ENCODE measurements at places on chromosomes 3 and 15. TPM values are rescaled to one million over a fixed set of nuclear protein-coding genes. Genes with fewer than 3 reads are reported as not detected.
A peak's percentile ranks its signal among the peaks of the same experiment; 100 is the strongest.

- DNase-seq = no peak
These were observed 1.1 kb downstream of the PKM start for GRCh38 chr15:72229947-72230196.

DNA sequence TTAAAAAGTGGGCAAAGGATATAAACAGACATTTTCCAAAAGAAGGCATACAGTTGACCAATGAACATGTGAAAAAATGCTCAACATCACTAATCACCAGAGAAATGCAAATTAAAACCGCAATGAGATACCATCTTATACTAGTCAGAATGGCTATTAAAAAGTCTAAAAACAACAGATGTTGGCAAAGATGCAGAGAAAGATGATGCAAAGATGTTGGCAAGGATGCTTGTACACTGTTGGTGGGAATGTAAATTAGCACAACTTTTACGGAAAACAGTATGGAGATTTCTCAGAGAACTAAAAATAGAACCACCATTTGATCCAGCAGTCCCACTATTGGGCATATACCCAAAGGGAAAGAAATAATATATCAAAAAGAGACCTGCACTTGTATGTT, 53.5 kb downstream of the TLNRD1 start:
- no peak for DNase-seq

DNA sequence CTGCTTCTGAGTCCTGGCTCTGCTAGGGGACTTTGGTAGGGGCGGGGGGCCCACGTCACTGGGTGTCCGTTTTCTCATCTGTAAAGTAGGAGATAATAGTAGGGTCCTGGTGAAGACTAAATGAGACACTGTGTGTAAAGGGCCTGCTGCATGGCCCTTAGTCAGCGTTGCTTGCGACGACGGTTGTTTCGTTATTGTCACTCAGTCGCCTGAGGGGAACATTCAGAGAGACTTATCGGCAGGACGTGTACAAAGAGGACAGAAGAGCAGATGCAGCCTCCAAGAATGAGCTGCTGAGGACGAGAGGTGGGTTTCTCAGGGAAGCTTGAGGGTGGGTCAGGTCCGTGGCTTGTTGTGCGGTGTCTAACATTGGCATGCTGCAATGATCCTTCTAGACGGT, 52.9 kb upstream of the MEX3B start:
- no peak for DNase-seq

GRCh38 chr15:40499931-40500330, 29.1 kb downstream of the CHST14 start:
- DNase-seq = no peak

DNA sequence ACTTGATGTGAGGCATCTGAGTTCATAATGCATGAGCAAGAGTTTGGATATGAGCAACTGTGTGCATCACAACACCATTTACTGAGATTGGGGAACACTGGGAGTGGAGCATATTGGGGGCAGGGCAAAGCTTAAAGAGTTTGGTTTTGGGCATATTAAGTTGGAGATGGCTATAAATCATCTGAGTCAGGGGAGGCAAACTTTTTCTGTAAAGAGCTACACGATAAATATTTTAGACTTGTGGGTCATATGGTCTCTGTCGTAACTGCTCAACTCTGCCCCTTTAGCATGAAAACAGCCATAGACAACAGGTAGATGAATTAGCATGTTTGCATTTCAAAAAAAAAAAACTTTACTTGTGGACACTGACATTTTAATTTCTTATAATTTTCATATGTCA, 20.0 kb downstream of the ENTPD3 start:
- DNase-seq = no peak

DNA sequence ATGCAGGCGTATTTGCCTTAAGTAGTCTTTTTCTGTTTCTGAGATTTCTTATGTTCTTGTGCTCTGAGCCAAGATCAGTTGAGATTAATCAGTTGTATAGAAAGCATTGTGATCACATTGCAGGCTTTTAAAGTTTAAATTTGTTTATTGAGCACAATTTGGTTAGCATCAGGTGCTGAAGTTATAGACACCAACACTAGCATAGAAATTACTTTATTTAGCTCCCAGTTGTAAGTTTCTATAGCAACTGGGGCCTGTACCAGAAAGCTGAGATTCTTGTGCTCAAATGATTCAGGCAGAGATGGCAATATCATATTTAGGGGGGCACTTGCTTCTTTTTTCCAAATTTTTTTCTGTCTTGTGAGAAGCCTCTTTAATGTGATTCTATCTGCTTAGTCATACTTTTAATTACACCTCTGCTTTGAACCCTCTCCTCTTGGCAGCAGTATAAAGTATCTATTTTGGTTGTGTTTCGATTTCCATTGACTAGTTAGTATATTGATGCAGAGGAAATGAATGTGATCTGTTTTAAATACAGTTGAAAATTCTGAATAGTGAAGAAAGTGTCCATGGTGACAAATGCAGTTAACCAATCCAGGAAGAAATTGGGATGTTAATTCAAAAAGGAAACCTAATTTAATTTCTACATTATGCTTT, 241.7 kb upstream of the GBE1 start:
- peak; percentile 25 for DNase-seq

GRCh38 chr15:31393444-31394091, 66.9 kb downstream of the KLF13 start:
- DNase-seq = no peak

- no peak for DNase-seq
These were observed 50.3 kb downstream of the BTLA start for GRCh38 chr3:112448939-112449338.

DNA sequence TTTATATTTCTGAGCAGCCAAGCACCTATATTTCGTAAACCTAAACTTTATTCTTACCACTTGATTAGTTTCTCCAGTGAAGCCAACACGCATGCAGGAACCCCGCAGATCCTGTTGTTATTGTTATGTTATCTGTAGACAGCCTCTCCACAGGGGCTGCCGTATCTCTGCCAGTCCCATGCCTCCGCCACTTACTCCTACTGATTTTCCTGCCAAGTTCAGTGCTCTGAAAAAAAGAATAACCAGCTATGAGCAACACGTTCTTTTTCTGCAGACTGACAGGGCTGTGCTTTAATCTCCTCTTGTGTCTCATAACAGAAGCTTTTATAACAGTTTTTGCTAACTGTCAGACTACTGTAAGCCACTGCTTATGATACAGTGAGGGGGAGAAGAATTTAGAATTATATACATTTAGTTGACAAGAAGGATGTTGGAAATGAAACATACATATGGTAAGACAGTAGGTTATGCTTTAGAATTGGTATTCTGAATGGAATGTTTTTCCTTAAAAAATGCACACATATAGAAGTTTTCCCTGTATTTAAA, 347.4 kb downstream of the SI start:
- DNase-seq = no peak

GRCh38 chr15:70308011-70308734, 210.5 kb upstream of the TLE3 start:
- no peak for DNase-seq

GRCh38 chr3:168803536-168803935, 707.8 kb upstream of the GOLIM4 start:
- no peak for DNase-seq

DNA sequence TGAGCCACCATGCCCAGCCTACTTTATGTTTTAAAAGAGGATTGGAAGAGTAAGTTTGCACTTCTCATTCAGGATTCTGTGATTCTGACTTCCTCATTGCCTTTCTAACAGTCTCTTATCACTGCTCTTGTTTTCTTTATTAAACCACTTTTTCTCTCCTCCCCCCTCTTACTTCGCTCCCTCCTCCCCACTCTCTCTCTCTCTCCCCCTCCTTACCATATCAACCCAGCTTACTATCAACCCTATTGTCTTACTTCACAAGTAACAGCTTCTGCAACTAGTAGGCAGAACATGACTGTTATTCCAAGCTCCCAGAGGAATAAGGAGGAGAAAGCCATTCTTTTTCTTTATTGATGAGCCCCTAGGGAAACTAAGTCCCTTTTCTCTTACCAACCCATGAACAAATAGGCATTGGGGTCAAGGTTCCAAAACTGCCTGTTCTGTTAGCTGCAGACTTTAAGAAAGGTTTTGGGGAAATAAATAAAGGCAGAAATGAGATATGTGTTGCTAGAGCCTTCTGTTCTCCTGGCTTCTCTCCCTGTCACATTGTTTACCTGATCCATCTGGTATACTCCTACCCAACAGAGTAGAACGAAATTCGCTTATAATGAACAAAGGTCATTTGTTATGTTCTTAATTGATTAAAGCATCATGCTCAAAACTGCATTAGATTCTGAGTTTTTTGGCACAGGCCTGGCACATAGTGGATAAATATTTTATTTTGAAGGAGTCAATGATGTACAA, 56.4 kb upstream of the RASGRP1 start:
- no peak for DNase-seq

GRCh38 chr3:16331319-16331883, 66.4 kb downstream of the OXNAD1 start:
- no peak for DNase-seq

DNA sequence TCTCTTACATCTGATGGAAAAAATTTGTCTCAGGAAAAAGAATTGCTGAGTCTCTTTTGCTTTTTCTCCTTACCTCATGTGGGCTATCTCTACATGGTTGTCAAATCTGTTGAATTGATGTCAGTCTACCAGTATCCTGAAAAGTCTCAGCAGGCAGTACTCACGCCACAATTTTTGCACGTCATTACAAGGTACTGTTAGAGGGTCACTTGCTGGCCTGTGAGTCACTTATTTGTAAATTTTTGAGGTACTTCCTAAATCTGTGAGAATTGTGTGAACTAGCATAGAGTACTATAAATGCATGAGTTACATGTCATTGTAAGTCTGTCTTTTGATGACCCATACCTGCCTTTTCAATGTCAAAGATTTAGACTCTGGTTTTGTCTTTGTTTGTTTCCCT, 15.9 kb downstream of the HPS3 start:
- DNase-seq = no peak

- no peak for DNase-seq
These were observed 40.5 kb downstream of the TGM4 start for GRCh38 chr3:44914936-44915335.

DNA sequence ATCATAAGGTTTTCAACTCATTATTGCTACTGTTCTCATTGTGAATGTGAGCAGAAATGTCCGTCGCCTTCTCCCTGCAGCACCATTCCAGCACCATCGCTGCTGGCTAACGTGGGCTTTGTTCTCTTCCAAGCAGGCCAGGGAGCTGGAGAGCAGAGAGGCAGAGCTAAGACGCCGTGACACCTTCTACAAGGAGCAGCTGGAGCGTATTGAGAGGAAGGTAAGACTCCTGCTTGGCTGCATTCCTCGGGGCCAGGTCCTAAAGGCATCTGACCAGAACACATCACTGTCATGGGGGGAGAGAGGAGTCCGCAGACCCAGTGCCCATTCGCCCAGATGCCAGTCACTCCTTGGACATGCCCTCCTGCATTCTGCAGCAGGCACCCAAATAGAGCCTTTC, 130.4 kb upstream of the PLXNA1 start:
- DNase-seq = no peak

- peak; percentile 22 for DNase-seq
These were observed 5.3 kb upstream of the TMEM115 start for GRCh38 chr3:50364573-50365079.

DNA sequence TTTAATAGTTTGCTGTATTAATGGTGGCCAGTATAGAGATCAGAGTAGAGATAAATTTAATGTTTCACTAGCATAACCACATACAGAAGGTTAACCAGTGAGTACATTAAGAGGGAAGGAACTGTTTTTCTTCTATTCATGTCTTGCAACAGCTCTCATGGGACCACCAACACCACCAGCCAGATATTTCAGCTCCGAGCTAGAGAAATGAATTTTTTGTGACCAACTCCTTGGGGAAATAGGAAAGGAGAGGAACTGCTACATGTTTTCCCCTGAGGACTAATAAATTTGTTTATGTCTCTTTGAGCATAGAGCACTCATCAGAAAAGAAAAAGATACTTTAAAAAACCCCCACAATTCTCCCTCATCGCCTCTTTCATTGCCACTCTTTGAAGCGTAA, 247.5 kb downstream of the MBNL1 start:
- DNase-seq = no peak

GRCh38 chr3:71226565-71227269, 356.8 kb downstream of the FOXP1 start:
- DNase-seq = no peak

- DNase-seq = no peak
These were observed 531.3 kb downstream of the ROBO1 start for GRCh38 chr3:79236496-79236895.

GRCh38 chr3:87987952-87988351, 70.9 kb downstream of the CGGBP1 start:
- no peak for DNase-seq

- DNase-seq = no peak
These were observed 32.8 kb downstream of the ZXDC start for GRCh38 chr3:126442856-126443242.

DNA sequence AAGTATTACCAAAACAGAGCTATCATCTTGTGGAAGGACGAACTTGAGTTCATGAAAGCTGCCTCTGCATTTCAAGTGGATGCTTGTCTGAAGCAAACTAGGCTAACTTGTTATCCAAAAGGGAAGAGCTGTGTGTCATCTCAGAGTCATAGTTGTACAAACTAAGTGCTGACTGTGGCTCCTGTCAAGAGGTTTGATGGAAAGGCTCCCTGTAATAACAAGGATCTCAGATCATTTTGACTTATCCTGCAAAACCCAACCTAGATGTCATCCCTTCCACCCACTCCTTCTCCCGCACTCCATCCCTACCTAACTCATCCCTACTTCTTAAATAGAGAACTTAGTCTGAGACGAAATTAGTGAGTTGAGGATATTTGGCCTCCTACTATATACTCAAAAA, 110.8 kb downstream of the NR2E3 start:
- DNase-seq = no peak

GRCh38 chr3:154191520-154191919, 70.3 kb downstream of the ARHGEF26 start:
- DNase-seq = no peak

DNA sequence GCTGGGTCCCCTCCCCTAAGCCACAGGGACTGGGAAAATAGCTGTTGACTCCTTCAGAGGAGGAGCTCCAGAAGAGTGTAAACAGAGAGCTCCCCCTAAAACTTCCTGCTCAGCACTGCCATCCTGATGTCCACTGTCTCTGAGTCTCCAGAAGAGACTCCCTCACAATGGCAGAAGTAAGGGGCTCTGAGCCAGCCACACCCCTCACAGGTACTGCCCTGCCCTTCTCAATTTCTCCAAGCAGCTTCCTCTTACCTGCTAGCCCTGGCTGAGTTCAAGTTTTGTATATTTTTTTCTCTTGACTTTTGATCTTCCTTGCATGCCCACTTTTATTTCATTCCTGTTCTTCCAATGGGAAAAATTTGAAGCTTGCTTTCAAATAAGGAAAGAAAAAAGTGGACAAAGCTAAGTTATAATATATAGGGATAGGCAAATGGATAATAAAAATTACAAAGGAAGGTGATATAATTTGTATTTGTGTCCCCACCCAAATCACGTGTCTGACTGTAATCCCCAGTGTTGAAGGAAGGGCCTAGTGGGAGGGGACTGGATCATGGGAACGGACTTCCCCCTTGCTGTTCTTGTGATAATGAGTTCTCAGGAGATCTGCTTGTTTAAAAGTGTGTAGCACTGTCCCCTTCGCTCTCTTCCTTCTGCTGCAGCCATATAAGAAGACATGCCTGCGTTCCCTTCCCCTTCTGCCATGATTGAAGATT, 442.2 kb upstream of the WNT5A start:
- DNase-seq = no peak

GRCh38 chr3:8987226-8987625, 24.0 kb upstream of the RAD18 start:
- DNase-seq = no peak

RASGRF1 gene
- 0.31 TPM for total RNA-seq

EXD1 gene
- total RNA-seq = not detected

FBXO40 gene
- 12.7 TPM for total RNA-seq

CLDN16 gene
- not detected for total RNA-seq

SLC9C1 gene
- 3.2 TPM for total RNA-seq

IL5RA gene
- total RNA-seq = 0.31 TPM

SPTBN5 gene
- 2.2 TPM for total RNA-seq

ANKRD63 gene
- total RNA-seq = 2.4 TPM

C3orf49 gene
- total RNA-seq = not detected
